ENCODE measurements at places on chromosomes 2 and 18.

- DNase-seq = no peak
Measured at GRCh38 chr18:6982398-6982797, 135.2 kb downstream of the LAMA1 start.

GRCh38 chr18:8627107-8627472, 17.9 kb downstream of the RAB12 start:
- DNase-seq = no peak

DNA sequence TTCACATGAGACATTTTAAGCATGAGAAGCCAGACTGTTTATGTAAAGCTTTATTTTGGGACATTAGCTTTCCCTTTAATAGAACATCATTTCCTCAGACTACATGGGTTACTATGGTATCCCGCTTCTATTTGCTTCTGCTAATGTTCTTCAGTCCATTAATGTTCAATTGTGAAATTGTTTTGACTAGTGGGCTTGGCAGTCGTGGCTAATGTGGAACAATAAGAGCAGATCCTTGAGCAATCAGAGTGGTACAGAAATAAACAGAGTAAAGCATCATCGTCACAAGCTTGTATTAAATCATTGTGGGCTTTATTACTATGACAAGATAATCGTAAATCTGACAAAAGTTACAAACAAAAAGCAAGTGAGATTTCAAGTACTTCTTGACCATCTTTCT, 60.2 kb downstream of the PDE1A start:
- no peak for DNase-seq

DNA sequence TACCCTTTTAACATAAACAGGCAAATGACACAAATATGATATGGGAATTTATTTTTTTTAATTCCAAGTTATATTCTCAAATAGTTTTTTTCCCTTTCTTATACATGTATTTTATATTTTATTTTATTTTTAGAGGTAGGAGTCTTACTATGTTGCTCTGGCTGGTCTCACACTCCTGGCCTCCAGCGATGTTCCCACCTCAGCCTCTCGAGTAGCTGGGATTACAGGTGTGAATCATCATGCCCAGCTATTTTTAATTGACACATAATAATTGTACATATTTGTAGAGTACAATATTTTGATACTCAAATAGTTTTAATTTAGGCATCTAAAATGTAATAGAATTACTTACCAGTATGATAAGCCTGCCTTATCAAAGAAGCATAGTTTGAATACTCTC, 12.2 kb downstream of the BAZ2B start:
- DNase-seq = no peak

GRCh38 chr2:27627963-27628766, 647 bp downstream of the CCDC121 start:
- no peak for DNase-seq

GRCh38 chr2:166773308-166773949, 114.9 kb upstream of the XIRP2 start:
- no peak for DNase-seq

- no peak for DNase-seq
Measured at GRCh38 chr2:98348066-98348561, 1.9 kb downstream of the CNGA3 start.

GRCh38 chr2:66559672-66560071, 124.7 kb downstream of the MEIS1 start:
- DNase-seq = no peak

GRCh38 chr2:120209427-120210269, 13.6 kb downstream of the TMEM185B start:
- no peak for DNase-seq

GRCh38 chr2:168995744-168996143, 35.4 kb downstream of the ABCB11 start:
- no peak for DNase-seq

DNA sequence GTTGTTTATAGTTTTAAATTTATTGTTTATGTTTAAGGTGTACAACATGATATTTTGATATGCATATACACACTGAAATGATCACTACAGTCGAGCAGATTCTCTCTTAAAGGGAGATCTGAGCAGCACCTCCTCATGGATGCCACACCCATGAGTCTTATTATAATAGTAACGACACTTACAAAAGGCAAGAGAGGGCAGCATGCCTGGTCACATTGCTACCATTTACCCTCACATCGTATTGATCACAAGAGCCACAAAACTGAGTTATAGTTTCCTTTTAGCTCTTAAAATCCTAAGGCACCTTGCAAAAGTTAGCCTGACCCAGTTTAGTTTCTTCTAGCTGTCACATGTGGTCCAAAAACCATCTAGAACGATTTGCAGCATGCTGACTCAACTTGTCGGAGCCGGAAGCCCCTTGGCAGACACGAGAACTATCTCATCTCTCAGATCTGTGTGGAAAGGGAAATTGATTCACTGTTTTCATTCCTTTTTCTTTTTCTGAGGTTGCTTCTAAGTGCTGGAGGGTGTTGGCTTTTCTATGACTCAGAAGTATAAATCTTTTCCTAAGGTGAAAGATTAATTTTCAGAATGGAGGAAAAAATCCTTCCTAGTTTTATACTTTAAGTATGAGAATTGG, 85.3 kb downstream of the CDC42EP3 start:
- no peak for DNase-seq

DNA sequence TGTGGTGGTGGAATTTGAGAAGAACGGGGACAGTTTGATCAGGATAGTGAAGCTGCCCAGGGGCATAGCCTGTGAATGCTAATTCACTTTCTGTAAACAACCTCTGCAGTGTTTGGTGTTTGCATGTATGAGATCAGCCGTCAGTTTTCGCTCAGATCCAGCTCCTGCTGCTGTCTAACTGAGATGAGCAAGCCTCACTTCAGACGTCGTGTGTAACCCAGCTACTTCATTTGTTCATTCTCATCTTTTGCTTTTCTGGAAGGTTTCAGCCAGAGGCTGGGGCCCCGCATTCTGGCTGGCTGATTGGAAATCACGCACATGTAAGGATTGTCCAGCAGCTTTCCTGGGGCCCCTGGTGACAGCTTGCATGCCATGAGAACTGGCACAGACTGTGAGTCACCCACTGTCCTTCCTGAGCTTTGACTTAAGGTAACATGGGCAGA, 48.9 kb downstream of the LDLRAD4 start:
- peak; percentile 57 for DNase-seq

DNA sequence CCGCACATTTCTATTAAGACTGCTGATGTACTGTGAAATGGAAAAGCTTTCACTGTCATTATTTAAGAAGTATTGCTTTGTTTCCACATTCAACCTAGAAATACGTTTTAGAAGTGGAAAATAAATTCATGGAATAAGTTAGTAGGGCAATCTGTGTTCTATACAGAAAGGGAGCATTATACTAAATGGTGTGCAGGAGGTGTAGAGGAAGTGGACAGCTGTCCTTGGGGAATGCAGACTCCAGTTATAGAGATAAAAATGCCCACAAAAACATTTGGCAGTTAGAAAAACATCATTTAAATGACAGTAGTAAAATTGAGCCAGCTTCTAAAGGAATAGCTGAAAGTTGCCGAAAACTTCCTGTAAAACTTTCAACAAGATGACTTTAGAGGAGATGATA, 46.8 kb downstream of the PIK3C3 start:
- no peak for DNase-seq

GRCh38 chr2:125850541-125850940, 805.4 kb upstream of the GYPC start:
- DNase-seq = no peak

DNA sequence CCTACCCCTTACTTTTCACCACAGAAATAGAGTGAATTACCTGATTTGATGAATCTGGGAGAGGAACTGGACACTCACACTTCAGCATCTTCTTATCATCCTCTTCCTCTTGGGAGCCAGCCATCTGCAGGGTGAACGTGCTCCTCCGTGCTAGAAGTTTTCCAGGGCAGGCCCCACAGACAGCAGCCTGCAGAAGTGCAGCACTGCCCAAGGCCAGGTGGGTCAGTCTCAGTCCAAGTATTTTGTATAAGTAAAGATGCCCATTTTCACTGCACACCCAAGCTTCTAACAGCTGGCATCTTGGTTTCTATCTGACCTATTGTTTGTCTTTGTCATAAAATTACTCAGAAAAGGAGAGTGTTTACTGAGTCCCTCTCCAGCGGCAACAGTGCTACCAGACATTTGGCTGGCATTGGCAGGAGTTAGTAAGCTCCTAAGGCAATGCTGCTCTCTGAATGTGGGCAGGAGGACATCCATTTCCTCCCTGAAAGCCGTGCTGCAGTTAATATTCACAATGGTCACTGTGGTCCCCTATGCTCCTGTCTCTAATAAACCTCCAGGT, 222.6 kb upstream of the CTAGE1 start:
- DNase-seq = no peak

GRCh38 chr2:239177908-239178307, 222.9 kb downstream of the HDAC4 start:
- no peak for DNase-seq

DNA sequence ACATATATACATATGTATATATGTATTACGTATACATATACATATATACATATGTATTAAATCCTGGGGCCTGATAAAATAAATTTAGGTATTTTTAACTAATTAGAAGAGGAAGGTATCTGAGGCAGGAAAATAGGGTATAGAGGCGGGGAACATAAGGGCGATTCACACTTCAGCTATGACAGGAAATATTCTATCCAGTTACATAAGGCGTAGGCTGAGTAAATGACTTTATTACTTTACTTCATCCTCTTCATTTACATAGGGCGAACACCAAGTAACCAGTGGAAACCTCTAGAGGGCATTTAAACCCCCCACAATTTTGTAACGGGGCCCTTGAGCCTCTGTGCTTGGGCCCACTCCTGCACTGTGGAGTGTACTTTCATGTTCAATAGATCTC, 167.5 kb downstream of the SOCS6 start:
- no peak for DNase-seq

DNA sequence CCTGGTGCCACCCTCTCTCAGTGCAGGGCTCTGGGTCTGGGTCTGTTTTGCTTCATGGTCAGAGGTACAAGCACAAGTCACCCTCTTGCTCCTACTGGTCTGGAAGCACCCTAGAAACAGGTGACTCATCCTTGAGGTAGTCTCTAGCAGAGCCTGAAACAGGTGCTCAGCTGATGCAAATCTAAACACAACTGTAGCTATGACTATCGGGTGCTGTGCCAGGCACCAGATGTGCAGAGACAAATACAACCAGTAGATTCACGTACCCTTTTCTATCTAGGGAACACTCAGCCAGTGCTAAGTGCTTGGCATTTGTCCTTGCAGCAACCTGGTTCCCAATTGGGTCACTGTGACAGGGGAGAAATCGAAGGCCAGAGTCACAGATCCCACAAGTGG, 140.9 kb upstream of the MYCN start:
- DNase-seq = no peak

DNA sequence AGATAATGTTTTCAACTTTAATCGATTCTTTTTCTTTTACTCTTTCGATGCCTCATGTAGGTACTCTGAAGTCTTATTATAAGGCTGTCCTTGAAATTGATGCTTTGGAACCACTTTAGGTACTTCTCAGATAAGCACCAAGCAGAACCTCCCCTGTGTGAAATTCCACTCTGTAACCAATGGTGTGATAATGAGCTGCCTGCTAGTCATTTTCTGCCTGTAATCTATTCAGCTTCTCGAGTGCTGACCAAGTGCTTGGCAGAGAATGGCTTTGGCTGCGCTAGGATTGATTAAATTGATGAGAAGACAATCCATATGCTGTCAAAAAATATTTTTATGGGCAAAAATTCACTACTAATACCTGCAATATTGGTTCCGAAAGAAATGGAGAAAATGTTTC, 132.1 kb upstream of the STON1 start:
- no peak for DNase-seq

DNA sequence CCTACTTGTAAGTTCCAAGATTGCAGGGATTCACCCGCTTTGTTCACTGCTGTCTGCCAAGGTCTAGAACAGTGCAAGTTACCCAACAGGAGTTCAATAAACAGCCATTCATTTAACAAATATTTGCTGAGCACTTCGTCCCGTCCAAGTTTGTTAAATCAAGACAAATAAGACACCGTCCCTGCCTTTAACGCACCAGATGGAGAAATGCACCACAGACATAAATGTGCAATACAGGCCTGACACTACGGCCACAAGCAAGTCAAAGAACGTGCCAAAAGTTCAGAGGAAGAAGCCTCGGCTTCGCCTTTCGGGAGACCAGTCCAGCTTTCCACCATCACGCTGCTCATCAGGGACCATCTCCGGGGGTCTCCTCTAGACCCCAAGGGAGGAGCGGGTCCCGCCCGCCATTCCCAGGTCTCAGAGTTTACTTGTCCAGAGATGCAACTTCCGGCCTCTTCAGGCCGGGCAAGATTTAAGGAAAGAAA, 429 bp downstream of the C2orf76 start:
- DNase-seq = no peak

- no peak for DNase-seq
Measured at GRCh38 chr2:208046686-208047085, 21.4 kb upstream of the PLEKHM3 start.

DNA sequence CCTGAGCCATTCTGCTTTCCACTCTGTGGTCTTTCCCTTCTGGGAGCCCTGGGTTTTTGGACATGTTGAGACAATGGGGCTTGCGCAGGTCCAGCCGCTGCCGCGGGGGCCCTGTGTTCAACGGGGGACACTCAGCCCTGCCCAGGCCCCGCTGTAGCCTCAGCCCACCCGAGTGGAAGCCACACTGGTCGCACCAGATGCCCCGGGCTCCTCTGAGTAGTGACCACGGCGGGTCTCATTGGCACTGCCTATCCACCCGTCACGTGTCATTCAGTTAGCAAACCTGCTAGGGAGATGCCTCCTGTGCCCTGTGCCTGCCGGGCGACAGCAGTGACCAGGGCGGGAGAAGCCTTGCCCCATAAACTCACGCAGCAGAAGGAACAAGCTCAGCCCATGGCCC, 19.1 kb downstream of the D2HGDH start:
- DNase-seq = no peak

- DNase-seq = no peak
Measured at GRCh38 chr2:126774761-126775160, 118.8 kb downstream of the GYPC start.

DNA sequence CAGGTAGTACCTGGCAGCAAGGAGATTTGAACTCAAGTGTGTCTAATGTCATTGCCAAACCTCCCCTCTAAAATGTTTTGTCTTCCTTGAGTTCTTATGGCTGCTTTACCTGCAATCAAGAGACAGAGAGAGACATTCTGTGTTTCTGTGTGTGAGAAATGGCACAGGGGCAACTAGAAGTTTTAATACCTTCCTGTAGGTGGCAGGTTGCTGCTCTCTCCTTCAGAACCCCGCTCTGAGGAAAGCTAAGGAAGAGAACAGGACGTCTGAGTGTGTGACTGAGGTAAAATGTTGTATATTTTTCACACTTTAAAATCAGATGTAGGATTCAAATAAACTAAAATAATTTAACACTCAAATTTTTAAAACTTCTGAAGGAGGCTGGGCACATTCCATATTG, 19.2 kb downstream of the DTNA start:
- no peak for DNase-seq

DNA sequence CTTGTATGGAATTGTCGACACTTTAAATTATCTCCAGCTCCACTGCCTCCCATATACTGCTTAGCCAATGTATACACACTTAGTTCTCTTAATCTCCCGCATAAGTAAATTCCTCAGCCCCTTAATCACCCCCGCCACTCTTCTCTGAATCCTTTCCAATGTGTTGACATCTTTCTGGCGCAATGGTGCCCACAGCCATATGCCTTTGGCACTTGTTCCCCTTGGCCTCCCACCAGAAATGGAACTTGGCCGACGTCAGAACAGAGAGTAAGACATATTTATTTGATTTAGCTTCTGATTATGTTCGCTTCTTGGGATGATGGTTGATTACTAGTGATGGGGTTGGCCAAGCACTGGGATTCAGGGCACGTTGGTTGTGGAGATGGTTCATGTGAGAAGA, 1089.3 kb upstream of the CELF4 start:
- no peak for DNase-seq
